ENCODE measurements at places on chromosomes 13 and 19.

DNA sequence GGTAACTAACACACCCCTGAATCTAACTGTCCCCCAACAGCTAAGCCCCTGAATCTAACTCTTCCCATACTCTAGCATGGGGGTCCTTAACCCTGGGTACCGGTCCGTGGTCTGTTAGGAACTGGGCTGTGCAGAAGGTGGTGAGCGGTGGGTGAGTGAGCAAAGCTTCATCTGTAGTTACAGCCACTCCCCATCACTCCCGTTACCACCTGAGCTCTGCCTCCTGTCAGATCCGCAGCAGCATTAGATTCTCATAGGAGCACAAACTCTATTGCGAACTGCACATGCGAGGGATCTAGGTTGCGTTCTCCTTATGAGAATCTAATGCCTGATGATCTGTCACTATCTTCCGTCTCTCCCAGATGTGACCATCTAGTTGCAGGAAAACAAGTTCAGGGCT, 6.2 kb upstream of the PHLDB3 start:
- no peak for DNase-seq

DNA sequence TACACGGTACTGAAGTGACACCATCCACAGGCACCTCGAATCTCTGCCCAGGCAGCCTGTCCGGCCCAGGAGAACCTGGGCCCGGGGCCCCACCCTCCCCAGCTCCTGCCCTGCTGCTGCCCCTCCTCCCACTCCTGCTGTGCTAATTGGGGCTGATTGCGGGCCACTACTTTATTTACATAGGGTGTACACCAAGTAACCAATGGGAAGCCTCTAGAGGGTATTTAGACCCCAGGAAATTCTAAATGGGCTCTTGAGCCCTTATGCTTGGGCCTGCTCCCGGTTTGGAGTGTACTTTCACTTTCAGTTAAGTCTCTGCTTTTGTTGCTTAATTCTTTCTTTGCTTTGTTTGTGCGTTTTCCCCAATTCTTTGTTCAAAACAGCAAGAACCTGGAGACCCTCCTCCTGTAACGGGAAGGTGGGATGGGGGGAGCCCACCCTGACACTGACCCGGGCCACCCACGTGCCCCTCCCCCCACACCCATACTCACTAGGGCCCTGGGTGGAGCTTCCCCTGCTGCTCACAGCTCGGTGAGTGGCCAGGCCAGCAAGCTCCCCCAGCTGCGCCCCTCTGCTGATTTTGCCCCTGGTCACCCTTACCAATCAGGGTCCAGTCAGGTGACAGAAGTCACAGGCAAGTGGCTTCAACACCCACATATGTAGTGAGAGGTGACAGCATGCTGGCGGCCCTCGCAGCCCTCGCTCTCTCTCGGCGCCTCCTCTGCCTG, 9.4 kb downstream of the SCGB2B2 start:
- DNase-seq, result no peak

DNA sequence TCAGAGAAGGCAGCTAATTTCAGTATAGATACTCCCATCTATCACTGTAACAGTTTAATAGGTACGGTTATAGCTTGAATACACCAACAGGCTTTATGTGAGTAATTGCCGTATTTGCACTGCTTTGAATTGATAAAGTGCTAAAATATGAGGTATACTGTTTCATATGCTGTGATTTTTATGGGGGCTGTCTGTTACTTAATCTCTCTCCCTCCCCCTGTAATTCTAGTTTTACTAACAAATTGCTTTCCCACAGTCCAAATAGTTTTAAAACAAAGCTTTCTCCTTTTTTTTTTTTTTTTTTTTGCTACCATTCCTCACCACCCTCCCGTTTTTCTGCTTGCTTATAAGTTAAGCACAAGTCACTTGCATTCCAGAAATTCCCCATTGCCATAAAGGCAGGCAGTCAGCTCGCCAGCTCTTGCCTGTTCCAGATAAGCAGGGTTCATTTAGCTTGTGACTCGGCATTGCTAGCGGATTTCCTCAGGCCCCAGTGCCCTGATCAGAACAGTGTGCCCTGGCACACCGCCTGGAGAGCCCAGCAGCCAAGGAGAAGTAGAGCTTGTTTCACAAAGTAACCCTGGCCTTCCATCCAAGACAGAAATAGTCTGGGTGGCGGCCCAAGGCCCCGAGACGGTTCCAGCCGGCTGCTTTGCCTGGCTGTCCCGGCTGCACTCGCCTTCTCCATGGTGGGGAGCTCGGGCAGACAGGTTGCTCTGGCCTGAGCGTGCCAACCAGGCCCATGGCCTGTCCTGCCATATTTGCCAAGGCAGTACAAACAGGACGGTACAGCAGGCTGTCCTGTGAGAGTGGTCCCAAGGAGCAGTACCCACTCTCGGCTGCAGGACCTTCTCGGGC, 43.5 kb upstream of the NPAS1 start:
- DNase-seq, result no peak

DNA sequence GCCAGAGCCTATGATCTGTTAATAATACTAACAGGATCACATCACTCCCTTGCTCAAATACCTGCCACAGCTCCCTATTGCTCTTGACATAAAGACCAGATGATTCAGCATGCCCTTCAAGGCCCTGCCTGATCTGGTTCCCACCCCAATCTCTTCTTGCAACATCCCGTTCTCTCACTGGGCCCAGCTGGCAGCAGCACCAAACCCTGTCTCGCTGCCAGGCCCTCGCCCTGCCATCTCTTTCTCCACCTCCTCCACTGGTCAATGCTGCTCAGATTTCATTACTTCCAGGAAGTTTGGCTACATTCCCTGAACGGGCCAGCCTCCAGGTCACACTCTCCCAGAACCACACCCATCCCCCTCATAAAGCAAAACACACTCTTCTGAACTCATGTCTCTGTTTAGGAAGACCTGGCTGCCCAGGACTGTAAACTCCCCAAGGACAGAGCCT, 8.6 kb upstream of the BCAT2 start:
- DNase-seq, result peak; percentile 49

DNA sequence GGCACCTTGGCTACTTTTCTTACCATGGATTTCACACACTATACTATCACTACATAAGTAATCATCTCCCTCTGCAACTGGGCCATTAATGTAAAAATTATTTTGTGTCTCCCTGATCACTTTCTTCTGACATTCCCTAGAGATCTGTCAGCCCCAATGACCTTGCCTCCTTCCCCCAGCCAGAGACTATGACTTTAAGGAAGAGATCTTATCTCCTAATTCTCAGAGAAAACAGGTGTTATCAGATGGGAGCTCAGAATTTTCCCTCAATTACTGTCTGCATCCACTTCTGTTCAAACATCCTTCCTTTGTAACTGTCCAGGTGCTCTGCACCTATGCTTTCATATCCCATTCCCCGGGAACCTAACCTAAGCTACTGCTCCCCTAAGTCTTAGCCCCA, 397.5 kb downstream of the DIAPH3 start:
- no peak for DNase-seq

DNA sequence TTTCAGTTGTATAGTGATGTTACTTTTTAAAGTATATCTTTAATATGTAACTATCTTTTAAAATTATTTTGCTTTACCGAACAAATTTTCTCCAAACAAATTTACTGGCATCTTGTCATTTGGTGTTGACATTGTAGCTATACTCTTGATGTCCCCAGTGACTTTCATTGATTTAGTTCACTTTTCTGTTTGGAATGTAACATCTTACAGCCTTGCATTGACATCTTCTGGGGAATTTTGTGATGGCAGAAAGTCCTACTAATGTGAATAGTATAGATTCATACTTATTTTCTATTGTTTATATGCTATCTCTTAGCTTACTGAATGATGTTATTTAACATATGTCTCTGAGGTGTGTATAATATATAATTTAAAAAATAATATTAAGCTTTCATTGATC, 800.9 kb upstream of the ATXN8OS start:
- no peak for DNase-seq

DNA sequence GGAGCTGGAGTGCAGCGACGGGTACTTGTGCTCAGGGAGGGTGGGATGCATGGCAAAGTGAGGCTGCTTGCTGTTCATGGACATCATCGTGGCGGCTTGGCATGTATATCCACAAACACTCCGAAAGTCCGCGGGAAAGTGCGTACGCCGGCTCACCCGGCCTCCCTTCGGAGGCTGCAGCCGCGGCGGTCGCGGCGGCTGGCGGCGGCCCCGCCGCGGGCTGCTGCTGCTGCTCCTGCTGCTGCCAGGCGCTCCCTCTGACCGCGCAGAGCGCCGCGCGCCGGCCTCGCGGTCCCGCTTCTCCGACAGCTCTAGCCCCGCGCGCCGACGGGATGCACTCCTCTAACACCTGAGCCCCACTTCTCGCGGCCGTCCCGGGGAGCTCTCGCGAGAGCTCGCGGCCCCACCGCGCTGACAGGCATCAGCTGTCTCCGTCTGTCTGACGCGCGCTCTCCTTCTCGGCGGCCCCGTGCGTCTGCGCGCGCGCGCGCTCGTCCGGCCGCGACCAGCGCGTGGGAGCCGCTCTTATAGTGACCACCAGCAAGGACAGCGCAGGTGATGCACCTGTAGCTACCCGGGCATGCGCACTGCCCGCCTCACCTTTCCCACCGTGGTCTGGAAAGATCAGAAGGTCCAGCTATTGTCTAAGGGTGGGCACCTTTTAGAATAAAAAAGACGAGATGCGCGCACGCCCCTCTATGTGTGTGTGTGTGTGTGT, at the start of gene POU4F1:
TSS of gene POU4F1 (minus strand) at position 313 of the 718 bp plus-strand sequence. CDS start at position 87, 226 bp downstream.
- DNase-seq, result peak; percentile 59

DNA sequence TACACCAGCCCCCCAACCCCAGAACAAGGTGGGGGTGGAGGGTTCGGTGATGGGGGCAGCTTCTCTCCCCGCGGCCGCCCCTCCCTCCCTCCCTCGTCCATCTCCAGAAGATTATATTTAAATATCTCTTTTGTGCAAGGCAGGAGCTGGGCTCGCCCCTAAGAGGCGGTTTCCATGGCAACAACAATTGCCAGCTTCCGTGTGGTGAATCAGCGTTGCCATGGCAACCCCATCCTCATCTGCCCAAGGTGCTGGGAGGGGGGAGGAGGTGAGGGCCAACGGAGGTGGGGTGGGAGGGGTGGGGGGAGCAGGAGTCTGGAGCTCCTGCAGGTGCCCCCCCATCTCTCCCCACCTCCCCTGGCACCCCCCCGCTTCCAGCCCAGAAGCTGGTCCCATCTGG, 46.4 kb downstream of the CELF5 start:
- DNase-seq, result peak; percentile 16

DNA sequence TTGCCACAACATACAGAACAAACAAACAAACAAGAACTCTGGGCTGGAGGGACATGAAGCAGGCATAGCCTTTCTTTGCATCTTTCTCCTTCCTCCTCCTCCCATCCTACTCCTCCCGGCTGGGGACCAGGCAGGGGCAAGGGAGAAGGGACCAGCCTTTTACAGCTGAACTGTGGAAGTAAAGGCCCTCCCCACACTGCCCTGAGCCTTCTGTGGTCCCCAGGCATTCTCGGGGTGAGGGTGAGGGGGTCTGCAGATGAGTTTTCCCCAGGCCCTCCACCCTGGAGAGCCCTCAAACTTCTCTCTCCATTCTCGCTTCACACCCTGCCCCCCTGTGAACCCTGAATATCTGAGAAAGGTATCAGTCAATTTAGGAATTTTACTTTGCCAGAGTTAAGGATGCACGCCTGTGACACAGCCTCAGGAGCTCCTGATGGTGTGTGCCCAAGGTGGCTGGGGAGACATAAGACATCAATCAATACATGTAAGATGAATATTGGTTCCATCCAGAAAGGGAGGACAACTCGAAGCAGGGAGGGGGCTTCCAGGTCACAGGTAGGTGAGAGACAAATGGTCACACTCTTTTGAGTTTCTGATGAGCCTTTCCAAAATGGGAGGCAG, 170.9 kb downstream of the COL4A1 start:
- DNase-seq, result no peak

DNA sequence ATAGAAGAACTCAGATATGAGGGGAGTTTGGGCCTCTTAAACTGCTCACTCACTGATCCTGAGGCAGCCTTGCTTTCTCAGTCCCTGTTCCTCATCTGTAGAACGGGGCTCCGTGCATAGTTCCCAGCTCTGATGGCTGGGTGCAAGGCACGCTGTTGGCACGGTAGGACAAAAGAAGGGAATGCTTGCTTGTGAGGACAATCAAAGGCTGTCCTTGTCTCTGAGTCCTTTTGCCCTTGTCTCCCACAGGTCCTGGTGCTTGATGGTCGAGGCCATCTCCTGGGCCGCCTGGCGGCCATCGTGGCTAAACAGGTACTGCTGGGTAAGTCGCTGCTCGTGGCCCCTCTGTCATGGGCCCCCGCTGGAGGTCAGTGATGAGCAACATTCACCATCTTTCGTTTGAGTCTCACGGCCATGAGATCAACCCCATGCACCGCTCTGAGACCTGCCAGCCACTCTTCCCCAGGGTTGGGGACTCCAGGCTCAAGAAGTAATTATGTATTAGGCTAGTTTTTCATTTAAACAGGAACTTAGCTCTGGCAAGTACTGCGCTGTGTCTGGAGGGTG, 2.3 kb downstream of the RPL13A start:
- no peak for DNase-seq

DNA sequence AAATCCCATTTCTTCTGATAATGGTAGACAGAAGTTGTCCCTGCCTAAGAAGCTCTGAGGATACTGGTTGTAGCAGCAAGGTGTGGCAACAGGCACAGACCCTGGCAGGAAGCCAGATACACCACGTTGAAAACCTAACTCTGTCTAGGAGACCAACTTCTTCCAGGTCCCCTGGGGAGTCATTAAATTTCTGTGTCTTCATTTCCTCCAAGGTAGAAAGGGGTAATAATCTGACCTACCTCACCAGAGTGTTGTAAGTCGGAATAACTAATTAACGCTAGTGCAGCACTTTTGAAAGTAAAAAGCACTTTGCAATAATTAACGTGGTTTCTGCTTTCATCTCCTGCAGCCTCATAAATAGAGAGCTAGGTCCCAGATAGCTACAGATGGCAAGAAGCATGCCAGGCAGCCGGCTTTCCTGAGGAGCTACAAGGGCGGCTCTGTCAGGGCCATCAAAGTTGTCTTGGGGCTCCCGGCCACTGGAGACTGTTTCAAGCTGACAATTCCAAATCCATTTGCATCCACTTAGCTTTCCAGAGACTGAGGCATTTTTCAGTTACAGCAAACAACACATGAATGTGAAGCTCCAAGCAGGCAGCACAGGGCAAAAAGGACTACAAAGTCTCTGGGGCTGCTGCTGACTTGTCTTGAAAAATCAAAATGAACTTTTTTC, 176.2 kb downstream of the FOXO1 start:
- DNase-seq, result no peak

DNA sequence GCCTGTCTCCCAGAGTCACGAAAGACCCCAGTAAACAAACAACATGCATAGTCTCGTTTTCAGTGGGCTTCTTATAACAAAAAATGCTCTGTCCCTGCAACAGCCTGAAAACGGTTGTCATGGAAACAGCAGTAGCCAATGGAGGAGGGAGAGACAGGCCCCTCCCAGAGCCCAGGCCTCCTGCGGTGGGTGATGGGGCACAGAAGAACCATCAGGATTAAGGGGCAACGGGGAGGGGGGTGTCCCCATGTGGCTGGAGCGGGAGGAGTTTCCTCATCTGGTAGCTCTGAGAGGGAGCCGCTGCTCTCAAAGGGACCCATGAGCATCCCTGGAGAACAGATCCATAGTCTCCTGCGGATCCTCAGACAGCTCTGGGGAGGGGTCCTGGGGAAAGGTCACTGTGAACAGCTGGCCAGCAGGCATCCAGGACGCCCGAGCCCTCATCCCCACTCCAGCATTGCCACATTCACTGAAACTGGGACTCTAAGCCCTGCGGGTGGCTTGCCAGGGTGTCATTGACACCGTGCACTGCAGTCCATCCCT, 37.5 kb upstream of the PNMA8B start:
- DNase-seq, result no peak

- no peak for DNase-seq
Observed at GRCh38 chr19:43311706-43312105, 41.8 kb upstream of the CD177 start.

Measured in NCI-H510A (cell line).